ENCODE measurements at places on chromosomes 16 and 17.

GRCh38 chr17:37239690-37240334 lies 136.0 kb upstream of the C17orf78 start:
- no peak for DNase-seq

GRCh38 chr16:86625821-86626220 lies 47.5 kb downstream of the FOXL1 start:
- no peak for DNase-seq

DNA sequence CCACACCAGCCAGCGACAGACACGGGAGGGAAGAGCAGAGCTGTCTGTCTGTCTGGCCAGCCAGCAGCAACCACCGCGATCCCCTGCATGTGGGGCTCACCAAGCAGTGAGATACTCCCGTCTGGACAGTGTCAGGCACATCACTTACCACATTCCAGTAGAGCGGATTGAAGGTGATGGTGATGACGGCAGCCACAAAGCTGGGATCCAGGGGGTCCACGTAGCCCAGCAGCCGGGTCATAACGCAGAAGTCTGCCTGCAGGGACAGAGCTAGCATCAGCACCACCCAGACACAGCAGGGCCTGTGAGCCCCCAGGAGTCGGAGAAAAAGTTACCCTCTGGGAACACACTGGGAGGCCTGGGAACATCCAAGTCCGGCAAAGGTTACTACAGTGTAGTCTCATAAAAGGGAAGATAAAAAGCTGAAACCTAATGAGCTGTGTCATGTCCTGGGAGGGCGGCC lies 14.7 kb downstream of the PEMT start:
- no peak for DNase-seq

- DNase-seq: no peak
Measured at GRCh38 chr17:65547253-65547670, 14.2 kb downstream of the AXIN2 start.

GRCh38 chr17:7217113-7217987 lies 2.3 kb downstream of the DLG4 start:
- DNase-seq: peak; percentile 71

DNA sequence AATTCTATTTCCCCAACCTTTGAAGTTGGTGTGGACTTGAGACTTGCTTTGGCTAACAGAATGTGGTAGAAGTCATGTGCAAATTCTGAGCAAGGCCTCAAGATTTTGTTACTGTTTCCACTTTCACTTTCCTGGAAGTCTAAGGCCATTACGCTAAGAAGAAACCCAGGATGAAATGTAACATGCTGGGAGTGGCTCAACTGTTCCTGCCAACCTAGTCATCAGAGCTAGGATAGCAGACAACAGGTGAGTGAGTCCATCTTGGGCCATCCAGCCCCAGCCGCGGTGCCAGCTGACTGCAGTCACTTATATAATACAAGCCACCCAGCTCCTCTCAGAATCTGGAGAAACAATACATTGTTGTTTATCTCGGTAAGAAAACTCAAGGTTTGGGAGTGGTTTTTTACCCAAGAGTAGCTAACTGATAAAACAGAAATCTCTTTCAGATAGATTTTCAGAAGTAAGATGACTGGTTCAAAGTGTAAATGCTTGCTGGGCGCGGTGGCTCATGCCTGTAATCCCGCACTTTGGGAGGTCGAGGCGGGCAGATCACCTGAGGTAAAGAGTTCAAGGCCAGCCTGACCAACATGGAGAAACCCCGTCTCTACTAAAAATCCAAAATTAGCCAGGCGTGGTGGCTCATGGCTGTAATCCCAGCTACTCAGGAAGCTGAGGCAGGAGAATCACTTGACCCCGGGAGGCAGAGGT lies 10.7 kb upstream of the STX4 start:
- no peak for DNase-seq

DNA sequence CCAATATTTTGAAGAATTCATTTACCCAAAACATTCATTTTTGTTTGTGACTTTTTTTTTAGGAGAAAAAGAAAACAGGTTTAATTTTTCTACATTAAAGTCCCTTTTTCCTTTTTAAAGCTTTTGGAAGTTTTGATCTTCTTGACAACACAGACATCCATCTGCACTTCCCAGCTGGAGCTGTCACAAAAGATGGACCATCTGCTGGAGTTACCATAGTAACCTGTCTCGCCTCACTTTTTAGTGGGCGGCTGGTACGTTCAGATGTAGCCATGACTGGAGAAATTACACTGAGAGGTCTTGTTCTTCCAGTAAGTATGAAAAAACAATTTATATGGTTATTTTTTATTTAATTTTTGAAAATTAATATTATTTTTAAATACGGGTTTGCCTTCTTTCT lies 37.2 kb downstream of the SIAH1 start:
- DNase-seq: peak; percentile 84

DNA sequence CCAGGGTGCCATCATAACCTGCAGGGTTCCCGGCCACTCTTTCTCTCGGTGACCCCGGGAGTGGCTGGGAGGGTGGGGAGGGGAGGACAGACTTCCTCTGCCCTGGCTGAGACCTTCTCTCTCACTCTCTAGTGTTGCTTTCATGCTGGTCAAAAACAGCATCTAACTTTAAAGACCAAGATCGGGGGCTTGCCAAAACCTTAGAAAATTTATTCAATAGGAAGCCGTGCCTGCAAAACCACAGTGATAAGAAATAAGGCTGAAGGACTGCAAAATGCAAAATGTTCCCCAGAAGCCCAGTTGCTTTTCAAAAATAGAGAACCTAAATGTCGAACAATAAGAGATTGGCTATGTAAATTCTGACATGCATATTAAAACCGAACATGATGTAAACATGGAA lies 344.0 kb downstream of the FOXL1 start:
- no peak for DNase-seq

- peak; percentile 35 for DNase-seq
Measured at GRCh38 chr17:77471984-77472461, 331.3 kb downstream of the SEC14L1 start.

DNA sequence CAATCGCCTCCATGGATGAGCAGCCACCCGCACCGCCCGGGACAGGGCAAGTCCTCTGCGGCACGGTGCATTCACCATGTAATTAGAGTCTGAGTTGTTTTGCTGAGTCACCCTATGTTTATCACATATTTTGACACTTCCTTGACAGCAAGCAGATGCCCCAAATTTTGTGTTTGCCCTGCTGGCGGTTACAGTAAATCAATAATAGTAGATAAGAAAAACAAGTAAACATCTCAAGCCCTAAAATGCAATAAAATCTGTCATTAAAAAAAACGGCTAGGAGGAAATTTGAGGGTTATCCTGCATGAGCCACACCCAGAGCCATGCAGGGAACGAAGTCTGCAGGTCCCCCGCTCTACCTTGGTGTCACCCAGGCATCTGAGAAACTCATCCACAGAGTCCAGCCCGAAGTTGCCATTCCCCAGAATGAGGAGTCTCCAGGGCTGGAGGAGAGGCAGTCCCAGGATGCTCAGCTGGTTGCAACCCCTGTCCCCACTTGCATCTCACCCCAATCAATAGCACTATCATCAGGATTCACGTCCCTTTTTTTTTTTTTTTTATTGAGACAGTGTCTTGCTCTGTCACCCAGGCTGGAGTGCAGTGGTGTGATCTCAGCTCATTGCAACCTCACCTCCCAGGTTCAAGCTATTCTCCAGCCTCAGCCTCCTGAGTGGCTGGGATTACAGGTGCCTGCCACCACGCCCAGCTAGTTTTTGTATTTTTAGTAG lies 16.5 kb upstream of the ST6GALNAC1 start:
- DNase-seq: peak; percentile 42

- no peak for DNase-seq
Measured at GRCh38 chr16:1430214-1430758, 592 bp upstream of the PERCC1 start.

DNA sequence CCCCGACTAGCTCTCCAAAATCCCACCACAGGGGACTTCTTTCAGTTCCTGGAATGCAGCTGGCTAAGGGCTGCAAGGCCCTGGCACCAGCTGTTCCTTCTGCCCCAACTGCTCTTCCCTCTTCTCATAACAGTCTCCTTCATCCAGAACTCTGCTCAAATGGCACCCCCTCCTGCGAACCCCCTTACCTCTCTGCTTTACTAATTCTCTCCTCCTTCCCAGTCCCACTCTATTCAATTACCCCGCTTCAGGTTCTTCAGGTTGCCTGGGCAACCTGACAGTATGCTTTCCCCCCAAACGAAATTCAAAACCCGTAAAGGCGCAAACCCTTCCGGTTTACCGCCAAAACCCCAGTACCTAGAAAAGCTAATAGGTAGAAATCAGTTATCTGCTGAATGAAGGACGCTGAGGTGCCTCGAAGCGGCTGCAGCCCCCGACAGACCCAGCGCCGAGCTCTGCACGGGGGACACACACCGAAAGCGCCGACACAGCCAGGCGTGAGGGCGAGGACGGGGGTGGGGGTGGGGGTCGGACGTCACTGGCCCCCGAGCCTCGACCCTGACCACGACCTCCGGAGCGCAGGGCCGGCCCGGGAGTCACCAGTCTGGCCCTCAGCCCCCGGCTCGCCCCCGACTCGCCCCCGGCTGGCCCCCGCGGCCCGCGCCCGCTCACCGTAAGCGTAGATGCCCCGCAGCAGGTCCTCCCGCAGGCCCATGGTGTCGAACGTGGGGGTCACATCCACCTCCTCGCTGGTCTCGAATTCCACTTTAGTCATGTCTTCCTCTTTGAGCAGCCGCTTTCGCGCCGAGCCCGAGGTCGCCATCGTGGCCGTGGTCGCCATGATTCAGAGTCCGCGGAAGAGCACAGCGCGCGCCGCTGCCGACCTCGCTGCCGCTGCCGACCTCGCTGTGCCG lies 550 bp downstream of the EIF4A3 start:
- DNase-seq: no peak

DNA sequence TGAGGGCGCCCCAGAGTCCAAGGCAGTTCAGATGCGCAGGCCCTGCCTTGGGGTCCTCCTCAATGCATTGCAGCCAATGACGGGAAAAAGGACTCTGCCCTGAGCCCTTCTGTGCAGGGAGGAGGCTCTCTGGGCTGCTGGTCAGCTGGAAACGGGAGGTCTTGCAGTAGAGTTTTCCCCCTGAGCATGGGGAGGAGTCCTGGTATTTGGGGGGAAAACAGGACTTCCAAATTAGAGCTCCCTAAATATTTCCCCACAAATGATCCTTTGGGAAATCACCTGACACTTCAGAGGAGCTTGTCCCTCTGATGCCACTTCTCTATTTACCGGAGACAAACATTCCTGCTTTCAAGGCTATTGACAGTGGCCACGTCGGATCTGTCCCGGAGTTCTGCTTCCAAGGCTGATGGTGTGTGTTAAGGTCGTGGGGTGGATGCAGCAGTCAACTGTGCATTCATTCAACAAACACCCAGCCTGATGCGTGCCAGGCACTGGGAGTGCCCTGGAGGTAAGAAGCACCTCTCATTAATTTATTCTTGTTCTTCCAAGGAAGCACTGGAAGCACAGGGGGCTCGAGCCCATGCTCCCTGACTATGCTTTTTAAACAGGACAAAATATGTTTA lies 73.0 kb upstream of the DNAH17 start:
- DNase-seq: no peak

GRCh38 chr17:48144976-48145798 lies 37.6 kb downstream of the SNX11 start:
- DNase-seq: no peak

- no peak for DNase-seq
Measured at GRCh38 chr17:37019117-37019740, 70.5 kb downstream of the AATF start.

DNA sequence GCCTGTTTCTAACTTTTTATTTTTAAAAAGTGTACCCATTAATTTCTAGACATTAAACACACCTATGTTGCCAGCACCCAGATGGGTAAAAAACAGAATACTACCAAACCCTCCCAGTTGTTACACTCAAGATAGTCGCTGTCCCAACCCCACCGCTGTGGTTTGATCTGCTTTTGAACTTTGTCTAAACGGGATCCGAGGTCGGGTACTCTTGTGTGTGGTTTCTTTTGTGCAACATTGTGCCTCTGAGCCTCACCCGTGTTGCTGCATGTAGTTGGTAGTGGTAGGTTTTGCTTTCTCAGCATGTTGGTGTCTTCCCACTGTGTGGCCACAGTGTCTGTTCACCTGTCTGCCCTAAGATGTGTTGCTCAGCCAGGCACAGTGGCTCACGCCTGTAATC lies 4.3 kb downstream of the KLHL36 start:
- no peak for DNase-seq

GRCh38 chr16:68022278-68022727 lies 729 bp downstream of the DDX28 start:
- no peak for DNase-seq

GRCh38 chr17:39674702-39675389 lies 6.6 kb downstream of the PNMT start:
- DNase-seq: peak; percentile 73

DNA sequence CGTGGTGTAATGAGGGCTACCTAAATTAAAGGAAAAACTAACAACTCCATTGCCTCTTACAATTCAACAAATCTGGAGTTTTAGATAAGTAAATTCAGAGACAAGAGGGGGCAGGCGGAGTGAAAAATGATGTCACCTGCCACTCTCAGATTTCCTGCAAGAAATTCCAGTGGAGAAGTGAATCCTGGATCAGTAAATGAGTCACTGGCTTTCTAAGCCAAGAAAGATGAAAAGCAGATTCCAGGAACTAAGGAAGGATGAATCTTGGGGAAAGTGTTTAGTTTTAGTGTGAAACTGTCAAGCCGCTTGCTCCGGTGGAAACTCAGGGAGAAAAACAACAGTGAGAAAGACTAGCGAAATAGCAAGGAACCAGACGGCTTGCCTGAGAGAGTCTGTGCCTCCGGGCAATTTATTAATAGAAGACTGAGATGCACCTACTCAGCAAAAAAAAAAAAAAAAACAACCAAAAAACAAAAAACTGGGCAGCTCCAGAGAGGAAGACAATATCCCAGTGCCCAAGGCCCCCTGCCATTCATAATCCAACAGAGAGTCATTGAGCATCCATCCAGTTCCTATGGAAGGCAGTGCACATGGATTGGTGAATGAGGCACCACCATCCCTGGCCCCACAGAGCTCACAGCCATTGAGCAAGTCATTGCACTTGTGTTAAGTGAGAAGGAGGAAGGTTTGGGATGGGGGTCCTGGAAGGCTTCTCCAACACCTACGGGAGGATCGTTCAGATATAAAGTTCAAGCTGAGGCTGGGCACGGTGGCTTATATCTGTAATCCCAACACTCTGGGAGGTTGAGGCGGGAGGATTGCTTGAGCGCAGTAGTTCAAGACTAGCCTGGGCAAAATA lies 12.1 kb upstream of the RIPOR1 start:
- no peak for DNase-seq

GRCh38 chr16:27778926-27779570 lies 229.1 kb downstream of the KATNIP start:
- DNase-seq: no peak

- DNase-seq: no peak
Measured at GRCh38 chr17:49061524-49061943, 64.3 kb downstream of the IGF2BP1 start.

GRCh38 chr17:72191921-72192799 lies 71.3 kb downstream of the SOX9 start:
- no peak for DNase-seq

- no peak for DNase-seq
Measured at GRCh38 chr16:27863377-27863776, 200.1 kb downstream of the GSG1L start.

Measured in NCI-H2171 (cell line).